ENCODE measurements at places on chromosomes 4 and X.

DNA sequence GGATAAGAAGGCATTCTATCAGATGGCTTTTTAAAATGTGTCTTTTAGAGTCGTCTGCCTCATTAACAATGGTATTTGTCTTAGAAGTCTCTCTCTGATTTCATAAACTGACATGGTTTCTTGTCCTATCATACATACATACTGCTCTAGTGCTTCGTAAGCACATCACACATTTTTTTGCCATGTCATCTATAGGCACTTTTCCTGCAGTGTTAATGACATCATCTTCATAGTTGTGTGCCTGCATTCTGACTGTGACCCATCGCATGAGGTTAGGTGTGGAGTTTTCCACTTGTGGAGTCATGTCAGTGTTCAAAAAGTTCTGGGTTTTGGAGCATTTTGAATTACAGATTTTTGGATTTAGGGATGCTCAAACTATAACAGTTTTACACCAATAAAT, 361.6 kb upstream of the SPOCK3 start:
- DNase-seq, result no peak

GRCh38 chr4:24727390-24728224, 67.8 kb upstream of the SOD3 start:
- DNase-seq, result no peak

DNA sequence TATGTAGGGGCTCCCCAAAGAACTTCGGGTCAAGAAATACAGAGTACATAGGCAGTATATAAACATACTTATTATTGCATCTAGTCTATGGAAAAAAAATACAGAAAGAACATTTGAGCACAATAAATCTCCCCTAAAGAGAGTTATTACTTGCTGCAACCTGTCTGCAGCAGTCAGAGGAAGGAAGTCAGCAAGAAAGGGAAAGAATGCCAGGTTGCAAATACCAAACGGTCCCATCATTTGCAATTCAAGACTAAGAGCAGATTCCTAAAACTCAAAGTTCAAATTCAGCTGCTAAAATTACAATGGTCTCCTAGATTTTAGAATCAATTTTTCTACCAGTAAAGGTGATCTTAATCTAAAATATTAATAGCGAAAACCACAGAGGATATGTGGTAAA, 236.2 kb upstream of the NUDT6 start:
- no peak for DNase-seq

DNA sequence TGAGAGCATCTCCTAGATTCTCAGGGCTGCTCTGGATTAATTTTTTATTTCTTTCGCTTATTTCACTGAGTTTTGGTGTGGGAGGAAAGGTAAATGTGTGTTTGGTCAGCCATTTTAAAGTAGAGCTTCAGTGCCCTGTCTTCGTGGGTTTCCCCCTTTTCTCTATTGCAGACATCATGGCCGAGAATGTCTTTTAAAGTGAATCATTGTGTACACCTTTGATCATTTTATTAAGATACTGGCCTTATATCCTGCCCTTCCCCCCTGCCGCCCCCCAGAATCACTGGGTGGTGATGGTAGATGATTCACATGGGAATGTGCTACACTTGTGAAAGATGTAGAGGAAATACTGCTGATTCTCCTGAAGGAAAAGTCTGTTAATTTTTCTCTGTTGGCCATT, 23.8 kb downstream of the CDKL5 start:
- no peak for DNase-seq

GRCh38 chr4:177271915-177272766, 37.5 kb upstream of the NEIL3 start:
- DNase-seq, result no peak
